ENCODE measurements at places on chromosomes 7 and 10.

- H3K36me3 ChIP-seq: no peaks in the 10 kb centered on the region
- no peak overlapping the region for H3K27ac ChIP-seq
- DNase-seq: no peak
- no peaks in the 10 kb centered on the region for H3K4me1 ChIP-seq
- no peaks in the 10 kb centered on the region for H3K27me3 ChIP-seq
- no peak overlapping the region for H3K4me3 ChIP-seq
Observed at GRCh38 chr10:126101325-126101724, 205.0 kb downstream of the FANK1 start.

DNA sequence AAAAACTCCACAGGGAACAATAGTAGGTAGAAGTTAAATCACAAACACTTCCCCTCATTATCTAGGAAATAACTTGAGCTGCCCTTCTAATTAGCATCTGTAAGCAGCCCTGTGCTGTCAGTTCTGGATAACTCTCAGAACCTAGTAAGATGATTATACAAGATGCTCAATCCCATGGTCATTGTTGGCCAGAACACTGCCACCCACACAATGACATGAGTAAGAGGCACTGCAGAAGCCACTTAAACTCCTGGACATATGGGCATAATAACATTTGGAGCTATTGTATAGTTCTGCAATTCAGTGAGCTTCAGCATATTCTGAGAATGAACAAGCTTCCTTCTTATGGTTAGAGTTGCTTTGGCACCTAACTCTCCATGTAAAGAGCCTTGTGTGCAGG, 153.8 kb downstream of the PLPP4 start:
- H3K27me3 ChIP-seq: no peaks in the 10 kb centered on the region
- no peak for DNase-seq
- H3K27ac ChIP-seq: no peak overlapping the region
- no peaks in the 10 kb centered on the region for H3K4me1 ChIP-seq
- no peaks in the 10 kb centered on the region for H3K36me3 ChIP-seq

DNA sequence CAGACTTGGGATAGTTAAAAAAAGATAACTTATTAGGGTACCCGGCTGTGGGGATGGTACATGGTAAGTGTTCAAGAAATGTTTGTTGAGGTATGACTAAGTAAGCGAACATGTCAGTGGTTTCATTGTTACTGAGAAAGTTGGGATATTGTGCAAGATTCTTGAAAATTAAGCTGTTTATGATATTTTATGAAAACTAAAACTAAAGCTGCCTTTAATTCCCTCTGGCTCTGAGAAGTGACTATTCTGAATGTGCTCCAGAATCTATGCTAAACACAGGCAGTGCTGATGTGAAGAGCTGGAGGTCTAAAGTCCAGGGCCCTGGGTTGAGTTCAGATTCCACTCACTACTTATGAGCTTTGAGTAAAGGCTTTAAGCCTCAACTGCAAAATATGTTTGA, 72.9 kb downstream of the AOAH start:
- H3K36me3 ChIP-seq: no peaks in the 10 kb centered on the region
- H3K27ac ChIP-seq: no peak overlapping the region
- H3K4me3 ChIP-seq: no peak overlapping the region
- H3K4me1 ChIP-seq: peaks cover 19% of the 10 kb centered on the region

DNA sequence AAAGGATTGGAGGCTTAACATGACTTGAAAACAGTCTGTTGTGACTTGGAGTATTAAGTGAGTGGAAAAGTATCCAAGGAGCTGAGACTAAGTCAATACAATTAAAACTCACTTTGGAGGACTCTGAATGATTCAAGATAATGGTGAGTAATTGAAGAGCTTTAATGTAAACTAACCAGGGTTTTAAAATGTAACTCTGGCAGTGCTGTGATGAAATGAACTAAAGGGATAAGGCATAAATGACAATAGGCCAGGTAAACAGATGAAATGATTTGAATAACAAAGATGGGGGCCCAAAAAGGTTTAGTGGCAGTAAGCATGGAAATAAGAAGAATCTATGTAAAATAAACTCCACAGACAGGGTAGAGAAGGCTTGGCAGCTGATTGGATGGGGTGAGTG, 316.5 kb upstream of the CACNA2D1 start:
- no peaks in the 10 kb centered on the region for H3K36me3 ChIP-seq
- H3K4me1 ChIP-seq: no peaks in the 10 kb centered on the region
- no peak overlapping the region for H3K4me3 ChIP-seq
- no peaks in the 10 kb centered on the region for H3K27me3 ChIP-seq
- no peak for DNase-seq

- no peak overlapping the region for H3K4me3 ChIP-seq
- no peak for DNase-seq
- H3K27me3 ChIP-seq: no peaks in the 10 kb centered on the region
- no peaks in the 10 kb centered on the region for H3K4me1 ChIP-seq
- H3K27ac ChIP-seq: no peak overlapping the region
Observed at GRCh38 chr7:157559596-157560257, 222.9 kb downstream of the DNAJB6 start.

DNA sequence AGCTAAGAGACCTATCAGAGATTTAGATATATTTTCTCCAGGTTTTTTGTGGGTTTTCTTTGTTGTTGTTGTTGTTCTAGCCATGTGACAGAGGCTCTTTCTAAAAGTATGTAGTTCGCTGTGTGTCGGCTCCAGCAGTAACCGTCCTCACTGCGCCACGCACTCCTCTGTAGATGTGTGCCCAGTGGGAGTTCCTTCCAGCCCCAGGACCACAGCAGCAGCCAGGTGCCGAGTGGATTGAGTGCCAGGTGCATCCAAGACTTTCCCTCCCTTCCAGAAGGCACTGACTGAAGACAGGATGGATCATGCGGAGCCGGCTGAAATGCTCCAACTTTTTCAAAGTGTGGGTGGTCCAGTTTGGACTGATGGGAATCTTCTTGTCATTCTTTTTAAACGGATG, 31.8 kb downstream of the WDR86 start:
- no peaks in the 10 kb centered on the region for H3K36me3 ChIP-seq
- H3K4me3 ChIP-seq: no peak overlapping the region
- no peak for DNase-seq
- no peaks in the 10 kb centered on the region for H3K27me3 ChIP-seq

GRCh38 chr10:49314806-49315205, 15.8 kb downstream of the C10orf71 start:
- H3K27me3 ChIP-seq: no peaks in the 10 kb centered on the region
- no peak overlapping the region for H3K4me3 ChIP-seq
- DNase-seq: no peak
- H3K36me3 ChIP-seq: peaks cover 3% of the 10 kb centered on the region
- no peak overlapping the region for H3K27ac ChIP-seq

- no peak overlapping the region for H3K27ac ChIP-seq
- H3K27me3 ChIP-seq: no peaks in the 10 kb centered on the region
- DNase-seq: no peak
Observed at GRCh38 chr10:28875549-28876081, 198.3 kb downstream of the BAMBI start.

- H3K27me3 ChIP-seq: no peaks in the 10 kb centered on the region
- DNase-seq: no peak
- no peak overlapping the region for H3K27ac ChIP-seq
- no peaks in the 10 kb centered on the region for H3K36me3 ChIP-seq
- H3K4me1 ChIP-seq: no peaks in the 10 kb centered on the region
- H3K4me3 ChIP-seq: no peak overlapping the region
Observed at GRCh38 chr7:84144935-84145334, 49.7 kb downstream of the SEMA3A start.

DNA sequence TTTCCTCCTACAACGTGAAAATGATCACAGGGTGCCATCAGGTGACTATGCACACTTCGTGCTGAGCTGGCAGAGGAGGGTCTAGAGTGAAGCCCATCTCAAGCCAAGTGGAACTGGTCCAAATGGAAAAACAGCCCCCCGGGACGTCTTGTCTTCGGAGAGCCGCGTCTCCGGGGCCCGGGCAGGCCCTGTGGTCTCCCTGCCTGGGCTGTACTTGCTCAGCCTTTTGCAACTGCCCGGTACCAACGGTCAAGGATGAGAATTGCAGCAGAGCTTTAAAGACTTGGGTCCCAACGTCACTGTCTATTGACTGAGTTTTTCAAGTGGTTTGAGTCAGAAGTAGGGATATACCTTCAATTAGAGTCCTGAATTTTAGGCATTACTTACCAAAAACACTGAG, 315.5 kb downstream of the PTPRN2 start:
- no peak for DNase-seq
- peaks cover under 1% of the 10 kb centered on the region for H3K27me3 ChIP-seq
- no peak overlapping the region for H3K27ac ChIP-seq

- H3K4me3 ChIP-seq: no peak overlapping the region
- H3K36me3 ChIP-seq: no peaks in the 10 kb centered on the region
- H3K4me1 ChIP-seq: no peaks in the 10 kb centered on the region
- H3K27me3 ChIP-seq: no peaks in the 10 kb centered on the region
- DNase-seq: no peak
Observed at GRCh38 chr10:91198781-91199180, 21.7 kb upstream of the PCGF5 start.

- no peaks in the 10 kb centered on the region for H3K27me3 ChIP-seq
- H3K4me1 ChIP-seq: peaks cover 9% of the 10 kb centered on the region
- peak overlapping the region; percentile 22 for H3K27ac ChIP-seq
Observed at GRCh38 chr7:128236924-128237586, 4.0 kb upstream of the LEP start.

DNA sequence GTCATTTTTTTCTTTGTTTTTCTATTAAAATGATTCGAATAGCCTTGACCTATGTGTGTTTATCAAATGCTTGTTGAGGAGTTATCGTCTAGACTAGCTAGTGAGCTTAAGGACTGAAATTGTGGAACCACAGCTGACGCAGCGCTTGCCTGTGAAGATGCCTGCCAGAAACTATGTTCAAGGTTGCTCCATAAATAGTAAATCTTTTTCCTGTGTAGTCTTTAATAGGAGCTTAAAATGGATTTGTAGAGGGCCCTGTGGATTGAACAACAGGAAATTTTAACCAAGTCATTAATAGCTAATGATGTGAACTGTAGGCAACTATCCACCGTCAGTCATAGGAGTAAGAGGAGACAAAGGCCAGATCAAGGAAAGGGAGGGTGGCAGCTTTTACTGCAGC, 145.1 kb downstream of the GNAI1 start:
- no peaks in the 10 kb centered on the region for H3K36me3 ChIP-seq
- H3K27me3 ChIP-seq: no peaks in the 10 kb centered on the region

- peaks cover 3% of the 10 kb centered on the region for H3K4me1 ChIP-seq
- DNase-seq: no peak
- H3K27ac ChIP-seq: no peak overlapping the region
- H3K36me3 ChIP-seq: no peaks in the 10 kb centered on the region
- no peak overlapping the region for H3K4me3 ChIP-seq
Observed at GRCh38 chr10:30387646-30388243, 38.7 kb upstream of the MTPAP start.

- H3K27me3 ChIP-seq: 0 out of 2 replicates have a peak, but pooled peaks cover 4% of the 10 kb centered on the region
- no peak for DNase-seq
- no peak overlapping the region for H3K4me3 ChIP-seq
- H3K4me1 ChIP-seq: no peaks in the 10 kb centered on the region
- no peak overlapping the region for H3K27ac ChIP-seq
Observed at GRCh38 chr10:123909866-123910265, 18.3 kb upstream of the CPXM2 start.

GRCh38 chr10:122259075-122259466, 12.0 kb upstream of the BTBD16 start:
- H3K27ac ChIP-seq: no peak overlapping the region
- no peaks in the 10 kb centered on the region for H3K27me3 ChIP-seq
- peaks cover 13% of the 10 kb centered on the region for H3K4me1 ChIP-seq
- DNase-seq: no peak
- no peak overlapping the region for H3K4me3 ChIP-seq

DNA sequence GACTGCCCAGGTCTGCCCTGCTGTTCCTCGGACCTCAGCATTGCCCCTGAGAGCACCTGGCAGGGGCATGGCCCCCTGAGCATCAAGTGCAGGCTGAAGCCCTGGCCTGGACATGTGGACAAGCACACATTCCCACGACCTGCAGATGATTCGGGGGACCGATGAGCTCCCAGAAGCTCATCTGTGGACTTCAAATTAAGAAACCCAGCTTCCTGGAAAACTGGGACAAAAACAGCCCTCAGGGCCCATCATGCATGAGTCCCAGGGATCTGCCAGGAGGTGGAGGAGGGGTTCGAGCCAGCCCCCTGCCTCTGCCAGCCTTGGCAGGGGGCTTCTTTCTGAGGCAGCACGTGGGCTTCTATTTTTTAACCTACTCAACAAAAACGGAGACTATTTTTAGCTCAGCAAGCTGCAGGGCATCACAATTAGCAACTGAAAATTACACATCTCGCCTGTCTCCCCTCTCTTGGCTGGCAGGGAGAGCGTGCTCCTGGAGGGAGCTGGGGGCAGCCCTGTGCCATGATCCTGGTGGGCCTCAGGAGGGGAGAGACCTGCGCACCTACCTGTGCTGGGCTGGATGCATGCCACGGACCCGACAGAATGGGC, 51.8 kb downstream of the RASGEF1A start:
- H3K27me3 ChIP-seq: no peaks in the 10 kb centered on the region
- DNase-seq: no peak
- no peak overlapping the region for H3K4me3 ChIP-seq
- H3K27ac ChIP-seq: no peak overlapping the region

DNA sequence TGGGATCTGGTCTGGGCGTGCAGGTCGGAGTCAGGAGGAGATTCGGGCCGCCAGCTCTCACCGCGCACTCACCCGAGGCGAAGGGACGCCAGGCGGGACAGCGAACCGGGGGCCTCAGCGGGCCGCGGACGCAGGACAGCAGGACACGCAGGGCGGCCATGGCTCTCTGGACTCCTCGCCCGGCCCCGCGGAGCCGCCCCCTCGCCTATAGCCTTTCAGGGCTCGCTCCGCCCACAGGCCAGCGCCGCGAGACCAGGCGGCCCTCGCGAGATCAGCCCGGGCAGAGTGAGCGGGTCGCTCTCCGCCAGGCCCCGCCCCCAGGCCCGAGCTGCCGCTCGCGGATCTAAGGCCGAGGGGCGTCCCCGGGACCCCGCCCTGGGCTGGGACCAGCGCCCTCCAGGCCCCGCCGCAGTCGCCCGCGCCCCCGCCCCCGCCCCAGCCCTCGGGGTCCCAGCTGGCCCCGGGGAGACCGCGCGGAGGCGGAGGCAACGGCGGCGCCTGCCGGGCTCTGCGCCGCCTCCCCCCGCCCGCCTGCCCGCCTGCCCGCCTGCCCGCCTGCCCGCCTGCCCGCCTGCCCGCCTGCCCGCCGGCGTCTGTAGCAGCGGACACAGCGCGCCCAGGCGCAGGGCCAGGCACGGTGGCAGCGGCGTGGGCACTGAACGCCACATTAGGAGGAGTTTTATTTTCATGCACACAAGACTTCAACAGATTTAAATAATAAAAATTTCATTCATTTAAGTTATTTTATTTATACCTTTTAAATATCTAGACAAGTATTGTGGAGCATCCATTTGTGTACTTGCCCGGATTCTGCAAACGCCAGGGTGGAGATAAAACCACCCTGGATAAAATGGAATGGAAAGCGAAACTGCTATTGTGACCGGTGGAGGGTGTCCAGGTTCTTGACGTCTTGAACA, at the start of gene ECHS1:
Gene ECHS1, minus strand, starts transcription at position 181 of the 917 bp plus-strand sequence. Its CDS starts 21 bp downstream, at position 160.
- H3K4me1 ChIP-seq: no peaks in the 10 kb centered on the region
- peak within 1 kb of the TSS; percentile 69 for H3K4me3 ChIP-seq
- peak; percentile 90 for DNase-seq
- H3K27ac ChIP-seq: peak within 1 kb of the TSS; percentile 28
- peaks cover 3% of the 10 kb centered on the region for H3K36me3 ChIP-seq
